ENCODE measurements at places on chromosomes 7 and 10. TPM values are rescaled to one million over a fixed set of nuclear protein-coding genes. Genes with fewer than 3 reads are reported as not detected.

The VWA2 gene
- total RNA-seq: not detected

The ZNF467 gene
- total RNA-seq: not detected

The TNPO3 gene
- total RNA-seq: 43.5 TPM

The AASS gene
- 0.89 TPM for total RNA-seq

The GDF10 gene
- total RNA-seq: not detected

The LIPF gene
- total RNA-seq: not detected

The PYROXD2 gene
- 8.6 TPM for total RNA-seq

The LRRC18 gene
- not detected for total RNA-seq

The PNLIPRP1 gene
- not detected for total RNA-seq

The ASZ1 gene
- not detected for total RNA-seq

The EGR2 gene
- 6.5 TPM for total RNA-seq

The NPFFR1 gene
- not detected for total RNA-seq

The ZFYVE27 gene
- total RNA-seq: 33.9 TPM

The TUBB8 gene
- not detected for total RNA-seq

The PCLO gene
- total RNA-seq: not detected

The MRC1 gene
- total RNA-seq: not detected

The PLEKHS1 gene
- total RNA-seq: not detected

The ZNRF2 gene
- 14.5 TPM for total RNA-seq

The ACTL6B gene
- total RNA-seq: not detected

The CPVL gene
- total RNA-seq: 0.41 TPM

The HEPACAM2 gene
- not detected for total RNA-seq

The HACD1 gene
- 0.86 TPM for total RNA-seq

The ADARB2 gene
- total RNA-seq: not detected

The CPEB3 gene
- total RNA-seq: 1.7 TPM

The BUD31 gene
- 92.7 TPM for total RNA-seq

The OR9A2 gene
- total RNA-seq: not detected
